NCI-H2171 treated with DMSO at 0.1 percent for 48 hours (cell line): ENCODE measurements at places on chromosomes 11 and 22.

DNA sequence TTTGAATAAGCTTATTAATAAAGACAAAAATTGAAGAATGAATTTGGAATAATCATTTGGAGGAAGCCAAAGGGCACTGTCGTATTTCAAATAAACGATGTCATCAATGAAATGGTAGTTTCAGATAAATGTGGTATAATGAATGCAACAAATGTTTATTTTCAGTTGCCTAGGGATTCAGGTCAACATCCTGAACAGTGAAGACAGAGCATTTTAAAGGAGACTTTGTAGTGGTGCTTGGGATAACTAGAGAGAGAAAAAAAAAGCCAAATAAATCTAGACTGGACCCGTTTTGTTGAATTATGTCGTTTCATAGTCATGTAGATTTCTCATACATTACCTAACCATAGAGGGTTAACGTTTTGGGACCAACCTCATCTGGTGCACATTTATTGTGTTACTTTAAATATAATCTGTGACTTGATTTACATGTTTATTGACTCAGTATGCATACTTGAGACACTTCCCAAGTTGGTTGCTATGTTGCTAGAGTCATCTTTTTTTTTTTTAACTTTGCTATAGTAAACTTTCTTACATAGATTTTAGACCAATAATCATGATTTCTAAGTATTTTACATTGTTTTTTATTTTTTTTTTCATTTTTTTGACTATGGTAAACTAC, 111.1 kb downstream of the NCAM1 start:
- no peak for DNase-seq

GRCh38 chr11:126514061-126514693, 158.7 kb downstream of the ST3GAL4 start:
- DNase-seq: peak; percentile 27

GRCh38 chr22:46547179-46547882, 9.9 kb upstream of the CELSR1 start:
- no peak for DNase-seq

- DNase-seq: no peak
Measured at GRCh38 chr11:48051217-48051830, 71.0 kb downstream of the PTPRJ start.

DNA sequence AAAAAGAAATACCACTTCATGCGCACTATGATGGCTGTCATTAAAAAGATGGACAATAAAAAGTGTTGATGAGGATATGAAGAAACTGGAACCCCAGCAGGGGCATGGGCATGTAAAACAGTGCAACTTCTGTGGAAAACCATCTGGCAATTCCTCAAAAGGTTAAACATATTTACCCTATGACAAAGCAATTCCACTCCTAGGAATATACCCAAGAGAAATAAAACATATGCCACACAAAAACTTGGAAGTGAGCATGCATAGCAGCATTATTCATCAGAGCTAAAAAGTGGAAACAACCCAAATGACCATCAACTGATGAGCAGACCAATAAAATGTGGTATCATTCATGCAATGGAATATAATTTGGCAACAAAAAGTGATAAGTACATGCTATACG, 50.1 kb downstream of the LRRC32 start:
- DNase-seq: no peak

- no peak for DNase-seq
Measured at GRCh38 chr22:36913427-36914389, at the start of gene CSF2RB. Gene CSF2RB, plus strand, starts transcription at chr22:36913628. Its CDS starts 8,580 bp downstream, at chr22:36922208.
